ENCODE measurements at places on chromosomes 2 and 18. TPM values are rescaled to one million over a fixed set of nuclear protein-coding genes. Genes with fewer than 3 reads are reported as not detected.

C2orf92 gene
- total RNA-seq: 16.2 TPM

MATN3 gene
- 0.93 TPM for total RNA-seq

AOX1 gene
- total RNA-seq: 5.7 TPM

TMX3 gene
- total RNA-seq: 108 TPM

PLEKHH2 gene
- 36.6 TPM for total RNA-seq

KLHL41 gene
- total RNA-seq: 209 TPM

GREB1 gene
- 18.5 TPM for total RNA-seq

GPR35 gene
- total RNA-seq: 1.2 TPM

CRYGD gene
- total RNA-seq: 823 TPM

FBLN7 gene
- total RNA-seq: 17.3 TPM

ASXL3 gene
- 30.6 TPM for total RNA-seq

CNPPD1 gene
- total RNA-seq: 30.5 TPM

All from camera-type eye (tissue), 1 donor.